Right renal cortex interstitium (tissue), 3 donors: ENCODE measurements at places on chromosomes 12 and 14.

DNA sequence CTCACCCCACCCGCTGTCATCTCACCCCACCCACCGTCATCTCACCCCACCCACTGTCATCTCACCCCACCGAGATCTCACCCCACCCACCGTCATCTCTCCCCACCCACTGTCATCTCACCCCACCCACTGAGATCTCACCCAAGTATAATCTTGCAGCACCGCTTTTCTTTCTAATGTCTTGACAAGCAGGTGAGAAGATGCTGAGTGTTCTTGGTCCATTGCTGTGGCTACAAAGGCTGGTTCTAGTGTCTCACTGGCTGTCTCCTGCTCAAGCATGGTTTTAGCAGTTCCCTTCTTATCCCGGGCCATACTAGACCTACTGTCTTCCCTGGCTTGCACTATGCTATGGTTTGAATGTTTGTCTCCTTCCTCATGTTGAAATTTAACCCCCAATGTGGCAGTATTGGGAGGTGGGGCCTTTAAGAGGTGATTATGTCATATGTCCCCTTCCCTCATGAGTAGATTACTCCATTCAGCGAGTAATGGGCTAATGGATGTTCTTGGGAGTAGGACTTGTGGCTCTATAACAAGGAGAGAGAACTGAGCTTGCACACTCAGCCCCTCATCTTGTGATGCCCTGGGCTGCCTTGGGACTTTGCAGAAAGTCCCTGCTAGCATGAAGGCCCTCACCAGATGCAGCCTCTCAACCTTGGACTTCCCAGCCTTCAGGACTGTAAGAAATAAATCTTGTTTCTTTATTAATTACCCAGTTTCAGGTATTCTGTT is 47.7 kb upstream of the PPP2R5C start:
- no peak for DNase-seq

GRCh38 chr14:61462566-61463193 is 141.3 kb downstream of the PRKCH start:
- DNase-seq = no peak

DNA sequence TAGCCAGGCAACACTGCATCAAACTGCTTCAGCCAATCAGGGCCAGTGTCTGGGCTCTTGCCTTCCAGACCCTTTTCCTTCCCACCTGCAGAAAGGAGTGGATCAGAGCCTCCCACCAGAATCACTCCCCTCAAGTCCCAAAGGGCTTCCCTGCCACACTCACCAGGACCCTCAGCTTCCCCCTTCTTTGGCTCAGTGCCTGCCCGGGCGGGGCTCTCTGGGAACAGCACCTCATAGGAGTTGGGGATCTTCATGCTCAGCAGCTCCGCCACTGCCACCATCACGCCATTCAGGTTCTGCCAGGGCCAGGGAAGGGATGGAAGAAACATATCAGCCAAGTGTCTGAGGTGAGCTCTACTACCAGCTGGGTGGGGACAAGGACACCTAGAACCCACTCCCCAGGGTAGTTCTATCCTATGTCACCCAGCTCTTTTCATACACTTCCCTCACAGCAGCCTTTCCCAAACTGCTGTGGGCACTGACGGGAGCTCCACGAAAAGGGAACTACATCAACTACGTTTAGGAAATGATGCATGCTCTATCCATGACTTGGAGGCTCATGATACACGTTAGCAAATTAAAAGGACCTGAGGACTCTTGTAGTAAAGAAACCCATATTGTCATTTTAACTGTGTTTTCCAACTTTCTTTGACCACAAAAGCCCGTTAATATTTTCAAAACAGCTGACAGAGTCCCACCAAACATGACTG is 9.4 kb upstream of the PRKAG1 start:
- no peak for DNase-seq

DNA sequence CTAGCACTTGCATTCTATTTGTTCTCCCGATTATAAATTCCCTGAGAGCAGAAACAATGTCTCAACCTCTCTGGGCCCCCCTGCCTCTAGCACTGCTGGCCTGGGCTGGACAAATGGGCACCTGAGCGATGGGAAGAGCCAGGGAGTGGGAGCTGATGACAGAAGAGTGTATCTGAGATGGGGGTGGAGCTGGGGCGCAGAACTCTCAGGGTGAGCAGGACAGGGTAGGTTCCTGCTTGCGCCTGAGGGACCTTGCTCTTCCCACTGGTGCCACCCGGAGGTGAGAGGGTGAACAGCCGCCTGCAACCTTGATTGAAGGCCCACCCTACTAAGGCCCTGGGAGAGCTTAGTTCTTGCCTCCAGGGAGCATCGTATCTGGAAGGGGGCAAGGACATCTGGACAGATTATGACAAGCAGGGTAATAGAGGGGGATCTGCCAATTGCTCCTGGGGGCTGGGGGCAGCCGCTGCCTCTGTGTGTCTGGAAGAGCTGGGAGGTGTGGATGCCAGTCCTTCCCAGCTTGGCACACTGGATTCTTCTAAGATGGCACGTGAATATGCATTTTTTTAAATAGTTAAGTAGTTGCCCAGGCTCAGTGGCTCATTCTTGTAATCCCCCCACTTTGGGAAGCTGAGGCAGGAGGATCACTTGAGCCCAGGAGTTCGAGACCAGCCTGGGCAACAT is 43.0 kb upstream of the TSPAN9 start:
- DNase-seq = no peak

DNA sequence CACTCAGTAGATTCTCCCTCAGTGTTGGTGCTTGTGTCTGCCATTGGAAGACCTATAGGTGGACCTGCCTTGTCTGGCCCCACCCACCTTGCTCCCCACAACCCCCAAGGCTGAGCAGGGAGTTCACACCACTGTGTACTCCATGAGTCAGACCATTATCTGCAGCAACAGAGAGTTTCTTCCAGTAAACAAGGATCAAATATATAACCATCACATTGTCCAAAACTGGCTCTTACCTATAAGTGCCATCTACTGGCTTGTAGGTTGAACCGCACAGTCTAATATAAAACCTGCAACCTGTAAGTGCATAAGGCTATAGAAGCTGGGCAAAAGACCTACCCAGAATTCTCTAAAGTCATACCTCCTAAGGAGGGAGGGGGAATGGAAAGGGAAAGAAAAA is 7.9 kb downstream of the TAS2R13 start:
- DNase-seq = no peak

DNA sequence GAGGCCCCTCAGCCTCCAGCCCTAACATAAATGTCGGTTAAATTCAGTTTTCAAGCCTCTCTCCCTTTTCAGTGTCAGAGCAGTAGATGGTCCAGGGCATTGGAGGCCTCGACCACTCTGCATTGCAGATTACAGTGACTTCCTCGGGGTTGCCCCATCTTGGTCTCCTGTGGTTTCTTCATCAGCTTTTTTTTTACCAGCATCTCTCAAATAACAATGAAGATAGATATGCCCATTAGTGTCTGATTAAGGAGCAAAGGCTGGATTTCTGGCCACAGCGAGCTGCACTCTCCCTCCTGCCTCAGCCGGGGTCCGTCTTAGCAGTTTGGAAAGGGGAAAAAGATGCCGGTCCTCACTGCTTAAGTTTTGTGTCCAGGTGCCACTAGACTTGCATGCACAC is 49.7 kb downstream of the C14orf132 start:
- DNase-seq = no peak

DNA sequence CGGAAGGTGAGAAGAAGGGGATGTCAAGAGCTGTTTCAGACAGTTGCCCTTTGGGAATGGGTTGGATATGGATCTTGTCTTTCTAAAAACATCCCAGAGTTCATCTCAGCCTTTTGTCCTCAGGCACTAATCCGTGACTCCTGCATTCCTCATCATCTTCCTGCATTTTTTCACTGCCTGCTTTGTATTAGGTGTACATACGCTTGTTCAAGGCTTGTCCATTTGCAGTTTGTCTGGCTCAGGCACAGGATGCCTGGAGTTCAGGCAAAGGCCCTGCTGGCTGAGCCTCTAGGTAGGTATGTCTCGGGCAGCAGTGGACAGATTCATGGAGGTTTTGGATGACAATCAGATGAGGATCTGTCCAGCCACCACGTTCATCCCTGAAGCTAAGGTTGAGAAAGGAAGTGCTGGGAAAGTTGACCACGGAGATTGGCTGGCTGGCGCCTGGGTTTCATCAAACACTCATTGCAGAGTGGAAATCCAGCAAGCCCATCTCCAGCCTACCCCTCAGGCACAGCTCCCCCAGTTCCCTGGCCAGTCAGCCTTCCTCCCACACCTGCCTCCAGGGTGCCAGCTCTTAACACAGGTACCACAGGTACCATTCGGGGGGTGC is 12.4 kb upstream of the TMEM106C start:
- no peak for DNase-seq

GRCh38 chr14:100534528-100535286 is 52.5 kb downstream of the BEGAIN start:
- no peak for DNase-seq

- no peak for DNase-seq
These were observed 91.3 kb upstream of the DNM1L start for GRCh38 chr12:32587581-32588495.
